Ureter (tissue), 1 donor: ENCODE measurements at places on chromosomes 13 and 19.

- no peak for DNase-seq
These were observed 247.3 kb downstream of the KCTD12 start for GRCh38 chr13:76638882-76639281.

- DNase-seq: no peak
These were observed 36.7 kb downstream of the POU4F1 start for GRCh38 chr13:78566631-78567030.

DNA sequence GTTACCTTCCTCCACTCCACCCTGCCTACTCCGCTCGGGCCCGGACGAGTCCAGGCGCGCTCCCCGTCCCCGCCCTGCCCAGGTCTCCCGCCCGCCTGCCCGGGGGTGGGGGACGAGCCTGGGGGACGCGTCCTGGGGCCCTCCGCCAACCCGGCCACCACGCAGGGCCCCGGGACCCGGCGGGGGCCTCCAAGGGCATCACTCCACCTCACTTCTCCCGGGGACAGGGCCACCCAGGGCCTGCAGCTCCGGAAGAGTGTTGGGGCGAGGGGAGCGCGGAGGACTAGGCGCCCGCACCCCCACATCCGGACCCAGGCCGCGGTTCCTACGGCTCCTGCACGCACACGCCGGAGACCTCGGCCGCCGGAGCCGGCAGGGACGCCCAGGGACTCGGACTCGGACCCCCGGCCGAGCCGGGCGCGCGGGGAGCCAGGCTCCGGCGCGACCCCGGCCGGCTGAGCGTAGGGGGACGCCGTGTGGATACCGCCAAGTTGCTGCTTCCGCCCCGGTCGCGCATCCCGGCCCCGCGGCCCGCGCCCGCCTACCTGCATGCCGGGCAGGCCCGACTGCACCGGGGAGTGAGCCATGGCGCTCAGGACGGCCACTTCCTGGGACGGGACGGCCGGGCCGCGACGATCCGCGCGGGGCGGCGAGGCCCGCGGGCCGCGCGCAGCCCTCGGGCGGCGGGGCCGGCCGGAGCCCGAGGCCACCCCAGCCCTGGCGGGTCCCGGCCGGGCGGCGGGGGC is 534 bp downstream of the STK24 start:
- DNase-seq: peak; percentile 78

DNA sequence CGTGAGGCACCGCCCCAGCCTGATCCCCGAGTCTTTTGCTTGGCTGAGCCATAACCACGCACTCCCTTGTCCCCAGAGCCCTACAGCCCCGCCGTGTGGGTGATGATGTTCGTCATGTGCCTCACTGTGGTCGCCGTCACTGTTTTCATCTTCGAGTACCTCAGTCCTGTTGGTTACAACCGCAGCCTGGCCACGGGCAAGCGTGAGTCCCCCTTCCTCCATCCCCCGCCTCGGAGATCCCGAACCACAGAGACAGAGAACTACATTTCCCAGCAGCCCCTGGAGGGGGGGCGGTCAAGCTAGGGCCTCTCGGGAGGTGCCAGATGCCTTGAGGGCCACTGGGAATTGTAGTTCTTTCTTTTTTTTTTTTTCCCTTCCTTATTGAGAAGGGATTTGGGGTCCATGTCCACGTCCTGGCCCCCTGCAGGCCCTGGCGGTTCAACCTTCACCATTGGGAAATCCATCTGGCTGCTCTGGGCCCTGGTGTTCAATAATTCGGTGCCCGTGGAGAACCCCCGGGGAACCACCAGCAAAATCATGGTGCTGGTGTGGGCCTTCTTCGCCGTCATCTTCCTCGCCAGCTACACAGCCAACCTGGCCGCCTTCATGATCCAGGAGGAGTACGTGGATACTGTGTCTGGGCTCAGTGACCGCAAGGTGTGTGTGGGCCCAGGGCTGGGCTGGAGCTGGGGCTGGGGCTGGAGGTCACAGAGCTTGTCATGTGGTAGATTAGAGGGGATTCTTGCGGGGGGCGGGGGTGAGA is 25.9 kb downstream of the GRIN2D start:
- DNase-seq: no peak

DNA sequence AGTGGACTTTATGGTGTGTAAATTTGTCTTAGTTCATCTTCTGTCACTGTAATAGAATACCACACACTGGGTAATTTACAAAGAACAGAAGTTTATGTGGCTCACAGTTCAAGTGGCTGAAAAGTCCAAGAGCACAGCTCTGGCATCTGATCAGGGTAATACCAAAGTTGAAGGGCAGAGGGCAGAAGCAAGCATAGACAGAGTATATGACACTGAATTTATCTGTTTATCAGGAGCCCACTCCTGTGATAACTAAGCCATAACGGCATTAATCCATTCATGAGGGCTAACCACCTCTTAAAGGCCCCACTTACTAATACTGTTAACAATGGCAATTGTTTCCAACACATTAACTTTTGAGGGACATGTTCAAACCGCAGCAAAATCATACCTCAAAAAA is 4.0 kb upstream of the RFXAP start:
- DNase-seq: no peak

DNA sequence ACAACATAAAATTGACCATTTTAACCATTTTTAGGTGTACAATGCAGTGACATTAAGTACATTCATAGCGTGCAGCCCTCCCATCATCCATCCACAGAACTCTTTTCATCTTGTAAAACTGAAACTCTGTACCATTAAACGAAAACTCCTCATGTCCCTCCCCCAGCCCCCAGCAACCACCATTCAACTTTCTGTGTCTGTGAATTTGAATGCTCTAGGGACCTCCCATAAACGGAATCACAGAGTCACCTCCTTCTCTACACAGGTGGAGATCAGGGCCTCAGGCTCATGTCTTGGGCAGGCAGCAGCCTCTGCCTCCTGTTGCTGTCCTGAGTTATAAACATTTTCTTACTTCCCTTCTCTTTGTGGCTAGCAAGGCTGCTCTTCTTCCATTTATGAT is 7.3 kb upstream of the CCNE1 start:
- no peak for DNase-seq

DNA sequence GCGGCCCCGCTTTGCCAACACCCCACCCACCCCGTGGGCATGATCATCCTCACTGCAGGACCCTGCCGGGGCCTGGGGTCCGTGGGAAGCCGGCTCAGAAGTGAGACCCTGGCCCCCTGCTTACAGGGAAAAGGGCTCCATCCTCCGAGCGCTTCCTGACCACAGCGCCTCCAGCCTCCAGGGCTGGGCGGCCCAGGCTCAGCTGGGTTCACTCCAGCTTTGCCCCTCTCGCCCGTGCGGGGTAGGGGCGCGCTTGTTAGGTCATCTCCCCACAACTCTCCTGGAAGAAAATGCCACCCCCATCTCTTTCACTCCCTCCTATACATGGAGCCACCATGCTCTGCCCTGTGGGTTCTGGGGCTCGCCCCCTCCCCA is 6.6 kb upstream of the C1QTNF9B start:
- no peak for DNase-seq

GRCh38 chr19:41425174-41426115 is 1.7 kb downstream of the B3GNT8 start:
- DNase-seq: no peak

DNA sequence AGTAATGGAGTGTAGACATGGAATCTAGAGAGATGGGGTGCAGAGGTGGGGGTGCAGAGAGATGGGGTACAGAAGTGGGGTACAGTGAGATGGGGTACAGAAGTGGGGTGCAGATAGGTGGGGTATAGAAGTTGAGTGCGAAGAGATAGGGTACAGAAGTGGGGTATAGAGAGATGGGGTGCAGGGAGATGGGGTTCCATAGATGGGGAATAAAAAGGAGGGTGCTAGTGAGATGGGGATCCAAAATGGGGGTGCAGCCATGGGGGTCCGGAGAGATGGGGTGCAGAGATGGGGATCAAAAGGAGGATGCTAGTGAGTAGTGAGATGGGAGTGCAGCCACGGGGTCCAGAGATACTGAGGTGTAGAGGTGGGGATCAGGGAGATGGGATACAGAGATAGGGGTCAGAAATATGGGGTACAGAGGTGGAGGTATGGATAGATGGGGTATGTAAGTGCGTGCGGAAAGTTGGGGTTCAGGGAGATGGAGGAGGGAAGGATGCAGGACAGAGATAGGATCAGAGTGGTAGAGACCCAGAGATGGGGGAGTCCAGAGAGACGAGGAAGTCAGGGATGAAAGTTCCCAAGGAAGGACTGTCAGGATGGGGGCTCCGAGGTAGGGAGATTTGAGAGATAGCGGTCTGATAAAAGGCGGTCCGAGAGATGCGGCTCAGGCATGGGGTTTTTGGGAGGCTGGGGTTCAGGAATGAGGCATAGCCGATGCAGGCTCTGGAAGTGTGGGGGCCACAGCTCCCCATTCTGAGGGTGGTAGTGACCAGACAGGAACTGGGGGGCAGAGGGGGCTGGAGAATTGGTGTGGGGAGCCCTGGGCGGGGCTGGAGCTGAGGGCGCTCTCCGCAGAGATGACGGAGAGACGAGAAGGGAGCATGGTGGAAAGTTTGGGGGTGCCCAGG is 3.4 kb downstream of the PALM3 start:
- DNase-seq: no peak

GRCh38 chr13:25249001-25249543 is 38.2 kb downstream of the MTMR6 start:
- no peak for DNase-seq

DNA sequence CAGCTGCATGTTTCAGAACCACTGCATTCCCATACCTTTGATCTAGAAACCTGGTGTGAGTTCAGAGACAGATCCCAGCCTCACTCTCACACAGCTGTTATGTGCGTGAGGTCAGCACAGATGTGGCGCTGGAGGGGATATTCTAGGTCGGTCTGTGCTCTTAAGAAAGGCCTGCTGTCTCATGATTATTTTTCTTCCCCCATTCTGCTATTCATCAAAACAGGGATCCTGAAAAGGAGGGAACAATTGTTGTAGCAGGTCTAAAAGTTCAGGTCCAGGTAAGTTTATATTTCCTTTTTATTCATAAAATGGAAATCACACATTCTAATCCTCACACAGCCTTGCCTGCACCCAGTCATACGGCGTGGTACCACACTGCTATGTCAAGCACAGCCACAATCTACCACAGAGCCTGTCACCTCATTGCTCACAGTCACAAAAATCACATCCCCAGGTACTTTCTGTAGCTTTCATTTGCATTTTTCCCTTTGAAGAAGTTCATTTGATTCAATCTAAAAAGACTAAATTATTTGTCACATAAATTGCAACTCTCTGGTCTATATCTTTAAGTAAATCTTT is 867 bp downstream of the ZNF546 start:
- DNase-seq: no peak

DNA sequence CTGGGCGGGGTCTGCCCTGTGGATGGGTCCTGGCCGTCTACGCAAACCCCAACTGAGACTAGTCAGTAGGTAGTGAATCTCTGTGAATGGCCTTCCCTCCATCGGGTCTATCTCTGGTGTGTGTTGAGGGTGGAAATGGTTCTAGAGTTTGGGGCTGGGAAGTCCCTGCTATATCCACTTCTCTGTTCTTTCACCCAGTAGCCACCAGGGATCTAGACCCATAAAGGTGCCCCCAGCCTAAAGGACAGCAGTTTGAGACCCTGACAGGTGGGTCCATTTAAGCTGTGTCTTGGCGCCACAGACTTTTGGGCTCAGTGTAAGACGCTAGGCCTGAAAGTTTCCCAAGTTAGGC is 57.7 kb downstream of the ZNF568 start:
- no peak for DNase-seq

GRCh38 chr19:12872941-12873890 is 8.0 kb downstream of the DNASE2 start:
- peak; percentile 64 for DNase-seq

- no peak for DNase-seq
These were observed 213.0 kb downstream of the FOXO1 start for GRCh38 chr13:40453351-40454021.

- DNase-seq: no peak
These were observed 308.3 kb downstream of the DNAJC15 start for GRCh38 chr13:43331672-43332071.

- DNase-seq: no peak
These were observed at the start of gene C19orf81 for GRCh38 chr19:50649433-50650391. TSS of gene C19orf81 (plus strand) at chr19:50649445. CDS start at chr19:50649445, 0 bp downstream.

- DNase-seq: no peak
These were observed 1.5 kb upstream of the SPART start for GRCh38 chr13:36347531-36348210.

DNA sequence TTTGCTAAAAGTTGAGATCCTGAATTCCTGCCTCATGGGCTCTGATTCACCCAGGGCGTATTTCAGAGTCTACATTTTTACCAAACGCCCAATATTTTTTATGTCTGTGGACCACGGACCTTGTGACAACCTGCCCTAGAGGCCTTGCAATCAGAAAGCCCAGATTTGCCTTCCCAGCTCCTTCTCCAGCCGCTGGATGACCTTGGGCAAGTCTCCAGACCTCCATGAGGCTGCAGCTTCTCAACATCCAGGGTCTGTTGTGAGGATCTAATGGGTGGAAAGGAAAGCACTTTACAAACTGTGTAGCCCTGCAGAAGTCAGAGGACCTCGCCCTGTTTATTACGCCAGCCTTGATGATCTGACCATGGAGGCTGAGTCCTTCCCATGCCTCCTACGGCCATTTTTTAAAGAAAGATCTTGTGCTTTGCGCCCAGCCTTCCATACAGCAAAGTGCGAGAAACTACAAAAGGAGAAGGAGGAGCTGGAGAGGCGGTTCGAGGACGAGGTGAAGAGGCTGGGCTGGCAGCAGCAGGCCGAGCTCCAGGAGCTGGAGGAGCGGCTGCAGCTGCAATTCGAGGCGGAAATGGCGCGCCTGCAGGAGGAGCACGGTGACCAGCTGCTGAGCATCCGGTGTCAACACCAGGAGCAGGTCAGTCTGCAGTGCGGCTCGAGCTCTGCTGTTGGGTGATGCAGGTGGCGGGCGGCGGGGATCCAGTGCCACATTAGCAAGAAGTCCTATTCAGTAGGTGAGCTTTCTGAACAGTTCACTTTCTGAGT is 115.6 kb downstream of the SLC7A1 start:
- DNase-seq: no peak

DNA sequence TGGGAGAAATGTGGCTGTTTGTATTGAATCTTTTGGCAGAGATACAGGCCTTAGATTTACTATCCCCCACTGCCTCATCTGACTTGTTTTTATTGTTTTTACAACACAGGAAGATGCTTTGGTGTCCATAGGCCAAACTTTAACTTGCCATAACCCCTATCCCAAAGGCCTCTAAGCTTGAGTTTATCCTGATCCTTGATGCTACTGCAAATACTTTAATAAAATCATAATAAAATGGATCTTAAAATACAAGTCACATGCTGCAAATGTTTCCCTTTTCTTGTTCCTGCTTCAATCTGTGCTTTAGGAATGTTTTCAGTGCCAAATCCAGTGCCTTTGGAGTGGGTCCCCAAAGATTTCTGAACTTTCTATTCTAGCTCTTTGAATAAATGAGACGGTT is 770.6 kb downstream of the DACH1 start:
- DNase-seq: no peak

GRCh38 chr13:83496501-83496900 is 385.8 kb downstream of the SLITRK1 start:
- no peak for DNase-seq

DNA sequence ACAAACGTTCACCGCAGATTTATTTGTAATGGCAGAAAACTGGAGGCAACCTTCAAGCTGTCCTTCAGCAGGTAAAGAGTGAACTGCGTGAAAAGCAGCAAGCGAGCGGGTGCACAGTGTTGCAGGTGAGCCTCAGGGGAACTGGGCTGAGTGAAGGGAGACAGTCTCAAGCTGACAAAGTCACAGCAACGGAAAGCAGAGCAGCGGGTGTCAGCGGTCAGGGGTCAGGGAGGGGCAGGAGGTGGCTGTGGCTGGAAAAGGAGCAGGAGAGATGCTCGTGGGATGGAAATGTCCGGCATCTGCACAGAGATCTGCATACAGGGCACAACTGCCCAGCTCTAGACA is 8.5 kb upstream of the RASA3 start:
- DNase-seq: no peak

GRCh38 chr13:30235216-30235615 is 72.1 kb downstream of the KATNAL1 start:
- no peak for DNase-seq
